Panc1 (cell line): ENCODE measurements at places on chromosomes 16 and 17. TPM values are rescaled to one million over a fixed set of nuclear protein-coding genes. Genes with fewer than 3 reads are reported as not detected.
A peak's percentile ranks its signal among the peaks of the same experiment; 100 is the strongest.

DNA sequence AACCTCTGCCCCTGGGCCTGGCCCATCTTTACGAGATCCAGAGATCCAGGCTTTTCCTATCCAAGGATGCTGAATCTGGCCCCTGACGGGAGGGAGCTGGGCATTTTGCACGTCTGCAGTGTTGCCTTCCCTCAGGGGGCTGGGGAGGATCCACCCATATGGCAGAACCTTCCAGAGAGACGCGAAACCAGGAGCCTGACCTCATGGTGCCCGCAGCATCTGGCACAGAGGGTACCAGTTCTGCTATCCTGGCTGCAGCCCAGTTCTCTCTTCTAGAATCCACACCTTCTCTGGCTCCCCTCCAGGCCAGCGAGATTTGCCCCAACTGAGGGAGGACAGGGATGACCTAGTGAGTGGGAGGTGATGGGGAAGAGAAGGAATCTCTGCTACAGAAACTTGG is 20.5 kb upstream of the ZNF652 start:
- H3K27me3 ChIP-seq: no peaks in the 10 kb centered on the region
- no peaks in the 10 kb centered on the region for H3K4me1 ChIP-seq
- H3K36me3 ChIP-seq: no peaks in the 10 kb centered on the region
- no peak overlapping the region for H3K27ac ChIP-seq
- no peak overlapping the region for H3K4me3 ChIP-seq

- H3K4me1 ChIP-seq: peaks cover 10% of the 10 kb centered on the region
- no peak overlapping the region for H3K4me3 ChIP-seq
- H3K27me3 ChIP-seq: no peaks in the 10 kb centered on the region
- no peaks in the 10 kb centered on the region for H3K36me3 ChIP-seq
These were observed 32.4 kb downstream of the SCNN1B start for GRCh38 chr16:23334457-23334853.

DNA sequence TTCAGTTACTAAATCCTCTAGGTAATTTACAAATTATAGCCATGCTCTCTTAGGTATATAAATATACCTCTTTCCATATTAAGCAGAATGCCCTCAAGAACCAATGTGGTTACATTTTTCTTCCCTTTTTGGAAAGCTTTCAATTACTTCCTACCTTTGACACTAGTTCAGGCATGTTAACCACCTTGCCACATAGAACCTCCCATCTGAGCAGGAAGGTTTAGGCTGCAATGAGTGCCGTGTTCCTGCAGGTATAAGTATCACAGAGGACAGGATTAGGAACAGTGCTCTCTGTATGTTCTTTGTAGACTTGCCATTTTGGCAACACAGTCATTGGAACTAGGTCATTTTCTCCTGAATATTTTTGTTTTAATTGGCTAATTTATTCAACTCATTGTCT is 20.1 kb downstream of the KRT25 start:
- H3K36me3 ChIP-seq: no peaks in the 10 kb centered on the region
- peaks cover 11% of the 10 kb centered on the region for H3K27me3 ChIP-seq
- H3K27ac ChIP-seq: no peak overlapping the region
- DNase-seq: no peak

DNA sequence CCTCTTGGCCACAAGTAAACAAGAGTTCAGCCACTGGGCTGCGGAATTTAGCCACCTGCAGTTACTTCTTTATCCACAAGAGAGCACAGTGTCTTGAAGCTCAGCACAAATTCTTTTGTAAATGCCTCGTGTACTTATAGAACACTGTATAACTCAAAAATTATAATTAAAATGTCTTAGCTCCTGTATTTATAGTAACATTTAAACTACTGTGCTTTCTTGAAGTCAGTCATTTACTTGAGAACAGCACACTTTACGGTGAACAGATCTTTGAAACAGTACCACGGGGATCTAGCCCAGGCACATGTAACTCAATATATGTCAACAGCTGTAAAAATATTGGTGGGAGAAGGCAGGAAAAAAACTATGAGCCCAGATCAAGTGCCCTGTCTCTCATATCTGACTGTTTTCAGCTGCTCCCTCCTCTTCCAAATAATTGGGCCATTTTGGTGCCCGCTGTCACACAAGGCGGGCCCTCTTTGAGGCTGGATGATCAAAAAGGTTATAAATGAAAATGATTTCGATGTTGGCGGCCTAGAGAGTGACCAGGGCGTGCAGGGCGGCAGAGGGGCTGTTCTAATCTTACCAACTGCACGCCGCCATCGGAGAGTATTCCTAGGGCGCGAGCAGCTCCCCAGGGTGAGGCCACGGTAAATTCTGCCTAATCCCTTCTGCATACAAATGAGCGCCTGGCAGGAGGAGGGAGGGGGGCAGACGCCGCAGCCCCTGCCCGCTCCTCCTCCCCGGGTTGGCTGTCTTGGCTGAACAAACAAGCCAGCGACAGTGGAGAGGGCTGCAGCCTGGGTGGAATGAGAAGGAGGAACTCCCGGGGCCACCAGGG is 183.2 kb downstream of the C16orf78 start:
- H3K27me3 ChIP-seq: peaks cover 4% of the 10 kb centered on the region; the same call in 1 of the 2 replicates
- H3K27ac ChIP-seq: no peak overlapping the region
- H3K36me3 ChIP-seq: no peaks in the 10 kb centered on the region
- no peak for DNase-seq
- H3K4me1 ChIP-seq: no peaks in the 10 kb centered on the region
- H3K4me3 ChIP-seq: no peak overlapping the region

- no peaks in the 10 kb centered on the region for H3K27me3 ChIP-seq
- no peak overlapping the region for H3K4me3 ChIP-seq
- DNase-seq: no peak
- peak overlapping the region; percentile 82 for H3K27ac ChIP-seq
- peaks cover 71% of the 10 kb centered on the region for H3K4me1 ChIP-seq
- no peaks in the 10 kb centered on the region for H3K36me3 ChIP-seq
These were observed 30.3 kb upstream of the MYO15B start for GRCh38 chr17:75557075-75557851.

GRCh38 chr17:69175625-69176456 is 34.1 kb upstream of the ABCA6 start:
- no peak overlapping the region for H3K4me3 ChIP-seq
- H3K27ac ChIP-seq: peak overlapping the region; percentile 74; the same call in 1 of the 2 replicates
- H3K27me3 ChIP-seq: no peaks in the 10 kb centered on the region
- H3K4me1 ChIP-seq: peaks cover 3% of the 10 kb centered on the region; the same call in 1 of the 2 replicates

- H3K36me3 ChIP-seq: no peaks in the 10 kb centered on the region
- H3K4me3 ChIP-seq: no peak overlapping the region
- no peaks in the 10 kb centered on the region for H3K4me1 ChIP-seq
- no peak overlapping the region for H3K27ac ChIP-seq
These were observed 70.7 kb downstream of the RBFOX3 start for GRCh38 chr17:79539944-79540705.

- H3K4me1 ChIP-seq: no peaks in the 10 kb centered on the region
- no peak overlapping the region for H3K4me3 ChIP-seq
- no peaks in the 10 kb centered on the region for H3K36me3 ChIP-seq
- H3K27ac ChIP-seq: no peak overlapping the region
- no peak for DNase-seq
- no peaks in the 10 kb centered on the region for H3K27me3 ChIP-seq
These were observed 89.7 kb upstream of the RCVRN start for GRCh38 chr17:9994761-9995160.

GRCh38 chr16:3874794-3875692 is 5.5 kb downstream of the CREBBP start:
- no peak for DNase-seq
- H3K27ac ChIP-seq: no peak overlapping the region
- peaks cover 69% of the 10 kb centered on the region for H3K4me1 ChIP-seq
- H3K4me3 ChIP-seq: no peak overlapping the region

DNA sequence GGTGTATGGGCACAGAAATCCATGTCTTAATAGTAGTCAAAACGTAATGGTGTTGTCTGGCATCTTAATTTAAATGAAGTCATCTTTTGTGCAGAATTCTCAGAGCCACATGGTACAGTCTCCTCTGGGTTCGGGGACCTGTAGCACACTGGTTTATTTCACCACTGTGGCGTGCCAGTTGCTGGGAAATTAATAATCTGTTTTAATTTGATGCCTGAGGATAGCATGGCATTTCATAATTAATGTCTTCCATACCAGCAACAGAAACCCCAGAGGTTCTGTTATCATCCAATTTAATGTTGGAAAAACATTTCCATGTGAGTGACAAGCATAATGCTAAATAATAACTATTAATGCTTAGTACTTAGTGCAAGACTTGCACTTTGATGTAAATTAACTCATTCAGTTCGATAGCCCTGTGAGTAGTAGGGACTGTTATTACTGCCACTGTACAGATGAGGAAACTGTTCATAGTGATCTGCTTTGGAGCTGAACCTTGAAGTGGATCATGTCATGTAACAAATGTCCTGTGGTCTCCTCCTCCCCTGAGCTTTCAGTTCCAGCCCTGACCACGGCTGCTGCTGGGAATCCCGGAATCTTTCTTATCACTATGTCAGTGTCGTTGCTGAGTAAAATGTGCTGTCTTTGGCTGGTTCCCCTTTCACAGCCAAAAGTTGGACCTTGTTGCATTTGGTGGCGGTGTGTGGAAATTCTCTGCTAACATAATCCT is 51.2 kb downstream of the SNX29 start:
- H3K27me3 ChIP-seq: no peaks in the 10 kb centered on the region
- no peak overlapping the region for H3K4me3 ChIP-seq
- no peak for DNase-seq
- H3K36me3 ChIP-seq: no peaks in the 10 kb centered on the region

- no peaks in the 10 kb centered on the region for H3K4me1 ChIP-seq
- no peak overlapping the region for H3K4me3 ChIP-seq
These were observed 7.1 kb upstream of the PSMD3 start for GRCh38 chr17:39973496-39973895.

The HAGHL gene
- total RNA-seq: 41.1 TPM

The TNS4 gene
- not detected for total RNA-seq

The RAB11FIP4 gene
- total RNA-seq: 10.8 TPM
